ENCODE measurements at places on chromosomes 2 and 18. TPM values are rescaled to one million over a fixed set of nuclear protein-coding genes. Genes with fewer than 3 reads are reported as not detected.

DNA sequence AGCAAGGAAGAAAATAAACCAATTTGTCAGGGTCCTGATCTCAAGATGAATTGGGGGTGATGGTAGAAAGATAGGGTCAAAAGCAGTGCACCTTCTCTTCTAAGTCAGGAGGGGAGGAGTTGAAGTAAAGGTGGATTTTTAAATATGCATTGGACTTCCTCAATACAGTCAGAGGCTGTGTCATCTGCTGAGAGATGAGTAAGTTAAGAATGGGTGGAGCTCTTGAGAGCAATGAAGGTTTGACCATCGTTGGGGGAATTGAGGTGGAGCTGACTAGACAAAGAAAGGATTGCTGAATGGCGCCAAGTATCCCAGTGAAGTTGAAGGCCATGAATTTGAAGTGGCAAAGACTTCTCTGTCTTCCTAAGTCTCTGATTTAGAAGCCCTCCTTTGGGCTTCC lies 18.4 kb upstream of the CPO start:
- no peak overlapping the region for H3K27ac ChIP-seq
- no peak overlapping the region for H3K4me3 ChIP-seq

DNA sequence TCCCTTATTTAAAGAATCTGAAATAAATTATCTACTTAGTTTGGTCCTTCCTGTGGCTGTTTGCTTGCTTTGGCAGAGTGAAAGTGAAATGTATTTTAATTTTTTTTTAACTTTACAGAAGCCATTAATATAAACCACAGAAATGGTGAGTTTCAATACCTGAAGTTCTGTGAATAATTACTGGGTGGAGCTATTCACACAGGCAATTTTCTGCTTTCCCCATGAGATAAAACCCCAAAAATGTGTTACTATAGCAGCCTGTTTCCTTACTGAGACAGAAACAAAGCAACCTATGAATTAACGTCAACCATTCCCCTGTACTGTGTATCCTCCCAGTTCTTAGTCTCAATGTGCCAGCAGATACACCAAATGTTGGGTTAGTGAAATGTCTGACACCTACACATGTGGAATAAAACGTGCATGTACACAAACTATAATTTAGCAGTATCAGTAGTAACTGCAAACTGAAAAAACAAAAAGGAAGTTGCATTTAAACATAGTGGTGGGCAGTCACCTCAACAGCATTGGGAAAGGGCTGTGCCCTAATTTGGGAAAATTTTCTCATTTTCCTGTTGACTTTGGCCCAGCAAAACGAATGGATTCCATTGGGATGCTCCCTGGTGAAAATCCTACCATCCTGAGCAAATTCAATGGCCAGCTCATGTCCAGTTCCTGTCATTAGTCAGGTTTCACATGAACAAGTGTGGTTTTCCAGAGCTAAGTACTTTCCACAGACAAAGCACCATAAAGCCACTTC lies 73.1 kb upstream of the RMDN2 start:
- peaks cover 4% of the 10 kb centered on the region for H3K27me3 ChIP-seq
- no peak overlapping the region for H3K4me3 ChIP-seq
- DNase-seq: no peak
- no peaks in the 10 kb centered on the region for H3K36me3 ChIP-seq
- no peak overlapping the region for H3K27ac ChIP-seq

GRCh38 chr2:202771741-202772460 lies 99.7 kb downstream of the ICA1L start:
- H3K4me3 ChIP-seq: no peak overlapping the region
- H3K36me3 ChIP-seq: peaks cover 5% of the 10 kb centered on the region
- no peak for DNase-seq
- H3K4me1 ChIP-seq: peaks cover 10% of the 10 kb centered on the region
- H3K27me3 ChIP-seq: no peaks in the 10 kb centered on the region

GRCh38 chr2:102736110-102736409 lies 25.8 kb upstream of the TMEM182 start:
- no peak for DNase-seq
- peaks cover 8% of the 10 kb centered on the region for H3K4me1 ChIP-seq
- no peaks in the 10 kb centered on the region for H3K27me3 ChIP-seq
- peak overlapping the region; percentile 78 for H3K4me3 ChIP-seq

DNA sequence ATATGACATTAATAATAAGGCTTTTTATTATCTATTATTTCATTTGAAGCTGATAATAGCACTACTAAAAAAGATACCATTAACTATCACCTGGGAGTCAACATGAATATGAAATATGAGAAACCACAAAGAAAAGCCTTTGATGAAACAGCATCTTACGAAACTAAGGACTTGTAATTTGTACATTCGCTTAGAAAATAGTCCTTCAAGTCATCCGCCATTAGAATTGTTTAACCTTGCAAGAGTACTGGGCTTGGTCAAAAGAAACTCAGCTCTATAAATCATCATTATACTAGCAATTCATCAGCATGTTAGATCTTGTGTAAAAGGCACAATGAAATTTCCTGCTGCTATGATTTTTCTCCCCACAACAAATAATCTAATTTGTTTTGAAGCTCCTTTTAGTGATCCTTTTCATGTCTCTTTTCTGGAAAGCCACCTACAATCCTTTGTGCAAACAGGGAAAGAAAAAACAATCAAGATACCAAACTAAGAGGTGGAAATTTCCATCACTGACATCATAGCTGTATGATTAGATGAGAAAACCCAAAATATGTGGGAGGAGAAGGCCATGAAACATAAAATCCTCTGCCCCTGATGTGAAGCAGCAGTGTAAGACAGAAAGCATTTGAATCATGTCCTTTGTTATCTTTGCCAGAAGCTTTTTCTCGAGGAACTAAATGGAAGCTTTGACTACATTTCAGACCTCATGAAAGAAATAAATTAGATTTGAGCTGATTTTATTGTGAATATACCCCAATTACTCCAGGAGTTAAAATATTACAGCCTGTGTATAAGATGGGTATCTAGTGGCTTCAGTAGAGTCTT lies 31.2 kb downstream of the SCN9A start:
- no peaks in the 10 kb centered on the region for H3K4me1 ChIP-seq
- H3K36me3 ChIP-seq: no peaks in the 10 kb centered on the region
- no peak overlapping the region for H3K4me3 ChIP-seq
- DNase-seq: no peak

DNA sequence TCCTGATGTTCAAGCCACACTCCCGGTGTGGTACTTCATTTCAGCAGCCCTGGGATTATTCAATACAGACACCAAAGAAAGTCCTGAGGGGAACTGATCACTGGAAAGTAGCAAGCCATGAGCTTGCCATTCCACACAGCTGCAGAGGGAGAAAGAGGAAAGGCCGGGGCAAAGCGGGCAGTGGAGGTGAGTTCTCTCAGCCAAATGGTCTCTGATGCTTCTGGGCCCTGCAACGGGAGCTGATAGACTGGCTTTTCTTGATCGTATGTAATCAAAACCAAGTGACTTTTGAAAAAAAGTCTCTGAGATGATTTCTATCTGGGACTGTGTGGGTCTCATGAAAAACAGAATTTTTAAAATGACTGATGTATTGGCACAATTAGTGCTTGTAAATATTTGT lies 152.9 kb downstream of the ALPK2 start:
- H3K4me1 ChIP-seq: no peaks in the 10 kb centered on the region
- no peak overlapping the region for H3K27ac ChIP-seq
- no peak for DNase-seq
- peaks cover 3% of the 10 kb centered on the region for H3K27me3 ChIP-seq
- no peak overlapping the region for H3K4me3 ChIP-seq

GRCh38 chr2:224127871-224128501 lies 88.9 kb upstream of the SERPINE2 start:
- no peak overlapping the region for H3K27ac ChIP-seq
- H3K36me3 ChIP-seq: no peaks in the 10 kb centered on the region
- H3K27me3 ChIP-seq: peaks cover 6% of the 10 kb centered on the region
- H3K4me3 ChIP-seq: no peak overlapping the region

DNA sequence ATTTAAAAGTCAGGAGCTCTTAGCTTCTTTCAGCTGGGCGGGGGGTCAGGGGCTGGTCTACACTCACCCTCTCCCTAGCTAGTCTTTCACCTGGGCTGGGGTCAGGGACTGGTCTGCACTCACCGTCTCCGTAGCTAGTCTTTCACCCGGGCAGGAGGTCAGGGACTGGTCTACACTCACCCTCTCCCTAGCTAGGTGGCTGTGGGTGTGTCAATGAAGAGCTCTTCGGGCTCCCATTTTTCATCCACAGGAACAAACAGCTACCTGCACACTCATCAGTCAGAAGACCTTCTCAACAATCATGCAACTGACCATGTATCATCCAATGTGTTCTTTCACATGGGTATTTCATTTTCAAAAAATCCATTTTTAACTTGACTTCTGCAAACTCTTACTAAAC lies 8.0 kb downstream of the CHST10 start:
- no peak overlapping the region for H3K4me3 ChIP-seq
- no peak for DNase-seq
- no peaks in the 10 kb centered on the region for H3K4me1 ChIP-seq
- no peak overlapping the region for H3K27ac ChIP-seq
- peaks cover 13% of the 10 kb centered on the region for H3K36me3 ChIP-seq

GRCh38 chr2:46003903-46004473 lies 293.2 kb upstream of the EPAS1 start:
- H3K27ac ChIP-seq: peak overlapping the region; percentile 69
- peaks cover 63% of the 10 kb centered on the region for H3K4me1 ChIP-seq
- peak; percentile 82 for DNase-seq
- no peaks in the 10 kb centered on the region for H3K27me3 ChIP-seq

DNA sequence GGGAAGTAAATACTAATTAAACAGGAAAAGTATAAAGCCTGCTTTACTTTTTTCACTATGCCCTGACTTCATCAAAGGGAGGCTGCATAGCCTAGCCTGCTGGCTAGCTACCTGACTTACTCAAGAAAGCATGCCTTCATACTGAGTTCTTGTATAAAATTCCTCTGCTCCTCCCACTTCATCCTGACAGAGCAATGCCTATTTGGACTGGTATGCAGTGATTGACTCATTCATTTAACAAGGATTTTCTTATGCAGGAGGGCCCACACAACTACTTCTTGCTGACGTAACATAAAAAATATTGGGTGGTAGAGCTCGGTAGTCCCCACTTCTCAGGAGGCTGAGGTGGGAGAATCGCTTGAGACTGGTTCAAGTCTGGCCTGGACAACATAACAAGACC lies 70.5 kb downstream of the PRPF40A start:
- no peak overlapping the region for H3K27ac ChIP-seq
- DNase-seq: no peak
- H3K36me3 ChIP-seq: peaks cover 22% of the 10 kb centered on the region
- no peak overlapping the region for H3K4me3 ChIP-seq

- H3K27ac ChIP-seq: no peak overlapping the region
- H3K4me3 ChIP-seq: no peak overlapping the region
- H3K36me3 ChIP-seq: peaks cover 8% of the 10 kb centered on the region
- no peak for DNase-seq
- no peaks in the 10 kb centered on the region for H3K4me1 ChIP-seq
Observed at GRCh38 chr2:53740170-53740569, 27.4 kb upstream of the CHAC2 start.

Gene STEAP3
- polyA plus RNA-seq: 1.4 TPM

Gene SCN3A
- 5.5 TPM for polyA plus RNA-seq

Gene MYL12B
- 408 TPM for polyA plus RNA-seq

Gene UGT1A3
- polyA plus RNA-seq: 0.16 TPM

Gene TMEM17
- polyA plus RNA-seq: 4.2 TPM

Gene BIRC6
- 50.7 TPM for polyA plus RNA-seq

Gene SANBR
- polyA plus RNA-seq: 18.7 TPM

All from large intestine (tissue), 12 donors.